Suppressor macrophage treated with lipopolysaccharide for 1 hour (primary cell): ENCODE measurements at places on chromosomes 13 and 19.
A peak's percentile ranks its signal among the peaks of the same experiment; 100 is the strongest.

DNA sequence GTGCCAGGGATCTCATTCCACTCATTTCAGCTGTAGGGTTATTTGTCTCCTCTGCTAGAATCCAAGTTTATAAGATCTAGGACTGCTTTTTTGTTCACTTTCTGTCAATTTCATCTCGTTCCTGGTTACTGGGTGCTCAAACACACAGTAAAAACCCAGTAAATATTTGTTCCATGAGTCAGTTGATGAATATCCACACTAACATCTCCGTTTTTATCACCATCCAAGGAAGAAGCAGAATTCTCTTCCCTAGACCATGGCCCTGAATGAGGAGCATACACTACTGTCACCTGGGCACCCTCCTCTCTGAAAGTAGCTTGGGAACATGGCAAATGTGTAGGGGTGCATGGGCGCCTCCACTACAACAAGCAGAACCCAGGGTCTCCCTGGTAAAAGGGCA, 390.8 kb downstream of the FOXO1 start:
- DNase-seq, result no peak

GRCh38 chr13:40059540-40060232, 404.2 kb downstream of the COG6 start:
- peak; percentile 13 for DNase-seq

GRCh38 chr19:7395360-7396066, 46.8 kb downstream of the ARHGEF18 start:
- no peak for DNase-seq

DNA sequence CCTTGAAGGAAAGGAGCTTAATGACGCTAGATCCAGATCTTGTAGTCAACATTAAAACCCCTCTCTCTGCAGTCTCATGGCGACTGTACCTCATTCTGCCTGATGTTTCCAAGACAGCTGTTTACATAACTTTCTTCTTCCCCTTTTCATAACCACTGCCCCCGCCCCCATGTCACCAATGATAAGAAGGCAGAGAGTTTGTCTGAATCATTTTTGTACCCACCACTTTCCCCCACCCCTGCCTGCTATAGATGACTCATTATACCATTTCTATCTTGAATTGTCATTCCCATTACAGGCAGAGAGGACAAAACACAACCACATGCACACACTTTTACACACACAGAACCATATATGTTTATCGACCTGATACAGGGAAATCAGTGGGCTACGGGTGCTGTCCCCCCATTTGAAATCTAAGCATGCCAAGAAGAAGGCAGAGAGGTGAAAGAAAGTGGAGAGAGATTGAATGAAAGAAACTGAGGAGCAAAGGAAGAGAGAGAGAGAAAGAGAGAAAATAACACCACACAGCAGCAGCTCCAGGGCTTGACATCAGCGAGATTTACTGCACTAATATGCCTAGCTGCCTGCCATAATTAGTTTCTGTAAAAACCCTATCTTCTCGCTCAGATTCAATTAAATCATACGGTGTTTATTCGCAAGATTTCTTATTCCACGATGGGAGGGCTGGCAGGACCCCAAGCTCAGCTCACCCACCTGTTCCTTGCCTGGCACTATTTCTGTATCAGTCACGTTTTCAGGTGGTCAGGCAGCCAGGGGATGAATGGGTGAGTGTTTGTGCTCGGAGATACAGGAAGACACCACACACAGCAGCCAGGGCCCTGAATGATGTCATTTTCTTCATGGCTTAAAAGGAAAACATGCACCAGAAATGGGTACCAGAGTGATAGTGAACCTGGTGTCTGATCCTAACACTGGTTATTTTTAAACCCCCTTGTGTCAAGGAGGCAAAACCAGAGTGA, 114.3 kb upstream of the SERP2 start:
- peak; percentile 97 for DNase-seq

GRCh38 chr19:33988601-33989000, 183.7 kb upstream of the LSM14A start:
- no peak for DNase-seq
